ENCODE measurements at places on chromosomes 5 and 9. TPM values are rescaled to one million over a fixed set of nuclear protein-coding genes. Genes with fewer than 3 reads are reported as not detected.

DNA sequence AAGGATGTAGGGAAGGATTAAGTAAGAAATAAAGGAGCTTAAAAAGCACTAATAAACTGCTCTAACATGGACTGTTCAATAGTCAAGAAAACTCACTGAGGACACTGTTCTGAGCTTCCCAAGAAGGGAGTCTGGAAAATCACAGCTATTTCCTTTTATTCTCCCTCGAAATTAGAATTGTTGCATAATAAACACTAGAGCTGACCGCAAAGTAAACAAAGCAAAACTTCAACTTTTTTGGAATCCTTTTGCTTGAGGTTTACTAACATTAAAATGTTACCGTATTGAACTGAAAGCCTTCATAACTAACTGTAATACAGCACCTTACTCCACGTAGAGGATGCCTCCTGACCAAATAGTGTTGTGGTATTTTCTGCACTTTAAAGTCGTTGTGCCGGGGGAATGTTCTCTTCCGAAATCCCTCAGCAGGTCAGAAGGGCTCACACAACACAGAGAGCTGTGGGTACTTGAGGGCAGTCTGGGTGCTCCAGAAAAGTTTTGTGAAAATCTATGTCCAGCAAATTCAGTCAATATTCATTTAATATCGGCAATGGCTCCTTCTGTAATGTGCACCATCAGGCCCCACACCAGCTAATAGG, 59.2 kb downstream of the TTLL11 start:
- no peak for DNase-seq

DNA sequence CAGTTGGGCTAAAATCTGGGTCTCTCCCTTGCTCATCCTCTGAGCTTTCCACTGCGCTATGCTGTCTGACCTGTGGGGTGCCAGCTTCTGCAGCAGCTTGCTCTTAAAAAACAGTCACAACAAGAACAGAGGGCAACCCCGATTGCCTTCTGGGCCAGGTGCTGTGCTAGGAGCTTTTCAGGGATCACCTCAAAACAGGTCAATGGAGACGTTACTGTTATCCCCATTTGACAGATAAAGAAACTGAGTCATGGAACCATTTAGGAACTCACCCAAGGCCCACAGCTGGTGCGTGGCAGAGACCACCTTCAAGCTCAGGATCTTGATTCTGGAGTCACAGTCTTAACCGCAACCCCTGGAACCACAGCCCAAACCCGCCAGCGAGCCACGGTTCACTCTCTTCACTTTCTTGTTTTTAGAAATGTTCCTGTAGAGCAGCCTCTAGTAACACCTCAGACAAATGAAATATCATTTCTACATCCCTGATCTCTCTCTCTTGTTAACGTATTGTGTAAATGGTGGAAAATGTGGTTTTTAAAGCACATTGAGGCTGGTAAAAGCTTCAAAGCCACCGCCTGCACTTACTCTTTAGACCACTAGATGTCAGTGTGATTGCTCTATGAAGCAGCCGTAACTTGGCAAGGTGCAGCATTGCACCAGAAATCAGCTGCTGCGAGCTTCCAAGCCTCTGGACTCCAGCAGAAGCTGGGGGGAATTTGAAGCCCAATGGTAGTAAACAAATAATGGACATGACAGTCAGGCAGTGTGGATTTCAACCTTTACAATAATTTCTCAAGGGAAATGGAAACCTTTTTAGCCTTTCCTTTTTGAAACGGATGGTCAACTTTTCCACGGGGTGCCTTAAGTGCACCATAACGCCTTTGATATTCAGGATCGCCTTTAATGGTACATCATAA, 1.7 kb downstream of the FYB1 start:
- DNase-seq: peak; percentile 80

GRCh38 chr9:123687246-123687751, 242.6 kb downstream of the DENND1A start:
- DNase-seq: peak; percentile 56

GRCh38 chr9:70468291-70468690, 53.8 kb upstream of the KLF9 start:
- no peak for DNase-seq

GRCh38 chr9:4144869-4145268, 155.0 kb downstream of the GLIS3 start:
- DNase-seq: no peak

DNA sequence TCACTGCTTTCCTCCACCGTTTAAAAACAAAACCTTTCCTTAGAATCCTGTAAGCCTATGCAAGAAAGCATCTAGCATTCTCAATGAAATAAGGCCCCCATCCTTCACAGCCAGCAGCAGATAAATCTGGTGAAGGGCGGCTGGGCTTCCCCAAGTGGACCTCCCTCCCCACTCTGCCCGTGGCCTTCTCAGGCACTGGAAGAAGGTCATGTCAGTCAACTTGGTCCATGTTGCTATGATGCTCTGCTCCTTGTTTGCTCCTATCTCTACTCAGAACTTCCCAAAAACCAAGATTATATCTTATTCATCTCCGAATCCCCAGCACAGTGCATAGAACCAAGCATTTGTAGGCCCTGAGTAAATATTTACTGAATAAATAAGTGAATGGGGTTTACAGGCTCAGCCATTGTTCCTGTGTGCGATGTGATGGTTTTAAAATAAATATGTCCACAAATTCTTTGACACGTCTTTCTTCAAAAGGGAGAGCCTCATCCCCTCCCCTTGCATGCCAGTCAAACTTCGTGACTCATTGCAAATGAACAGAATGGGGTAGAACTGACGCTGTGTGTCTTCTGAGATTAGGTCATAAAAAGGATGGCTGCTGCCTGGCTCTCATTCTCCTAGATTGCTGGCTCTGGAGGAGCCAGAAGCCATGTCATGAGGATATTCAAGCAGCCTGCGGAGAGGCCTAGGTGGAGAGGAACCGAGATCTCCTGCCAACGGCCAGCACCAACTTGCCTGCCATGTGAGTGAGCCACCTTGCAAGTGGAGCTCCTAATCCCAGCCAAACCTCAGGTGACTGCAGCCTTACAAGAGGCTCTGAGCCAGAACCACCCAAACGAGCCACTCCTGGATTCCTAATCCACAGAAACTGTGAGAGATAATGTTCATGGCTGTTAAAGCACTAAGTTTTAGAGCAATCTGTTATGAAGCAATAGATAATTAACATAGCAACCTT, 70.5 kb downstream of the MED27 start:
- DNase-seq: no peak

DNA sequence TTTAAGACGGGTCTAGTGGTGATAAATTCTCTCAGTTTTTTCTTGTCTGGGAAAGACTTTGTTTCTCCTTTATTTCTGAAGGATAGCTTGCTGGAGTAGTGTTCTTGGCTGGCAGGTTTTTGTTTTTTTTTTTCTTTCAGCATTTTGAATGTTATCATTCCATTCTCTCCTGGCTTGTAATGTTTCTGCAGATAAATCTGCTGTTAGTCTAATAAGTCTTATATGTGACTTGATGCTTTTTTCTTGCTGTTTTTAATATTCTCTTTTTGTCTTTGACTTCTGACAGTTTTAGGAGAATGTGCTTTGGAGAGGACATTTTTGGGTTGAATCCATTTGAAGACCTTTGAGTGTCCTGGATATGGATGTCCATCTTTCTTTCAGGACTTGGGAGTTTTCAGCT, 16.0 kb downstream of the HSD17B4 start:
- DNase-seq: no peak

DNA sequence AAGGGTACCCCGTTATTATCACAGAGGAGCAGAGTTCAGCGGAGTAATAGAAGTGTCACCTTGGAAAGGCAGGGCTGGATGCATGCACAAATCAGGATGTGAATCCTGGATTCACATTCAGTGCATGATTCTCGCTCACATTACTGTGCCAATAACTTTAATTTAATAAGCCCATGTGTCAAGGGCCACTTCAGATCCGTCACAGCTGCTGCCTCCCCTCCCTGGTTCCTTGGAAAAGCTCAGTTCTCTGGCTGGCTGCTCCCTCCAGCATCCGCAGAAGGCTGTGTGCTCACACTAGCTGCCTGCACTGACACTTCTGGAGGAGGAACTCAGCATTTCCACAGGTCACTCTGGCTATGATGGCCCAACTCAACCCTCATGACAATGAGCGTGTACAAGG, 256.8 kb upstream of the ADAMTS16 start:
- peak; percentile 43 for DNase-seq

GRCh38 chr9:69218166-69218565, 44.1 kb downstream of the TJP2 start:
- DNase-seq: no peak

DNA sequence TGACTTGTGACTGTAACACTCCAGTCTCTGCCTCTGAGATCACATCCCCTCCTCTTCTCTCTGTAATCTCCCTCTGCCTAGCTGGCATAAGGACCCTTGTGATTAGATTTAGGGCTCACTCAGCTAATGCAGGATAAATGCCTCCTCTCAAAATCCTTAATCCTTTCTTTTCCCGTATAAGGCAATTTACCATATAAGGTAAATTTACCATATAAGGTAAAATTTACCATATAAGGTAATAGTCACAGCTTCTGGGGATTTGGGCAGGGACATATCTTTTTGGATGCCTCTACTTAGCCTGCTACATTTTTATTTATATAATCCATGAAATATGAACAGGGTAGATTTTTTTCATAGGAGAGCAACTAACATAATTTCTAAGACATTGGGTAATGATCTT, 318.0 kb upstream of the PUM3 start:
- DNase-seq: no peak

GRCh38 chr9:32644698-32645097, 9.2 kb upstream of the TAF1L start:
- DNase-seq: no peak

DNA sequence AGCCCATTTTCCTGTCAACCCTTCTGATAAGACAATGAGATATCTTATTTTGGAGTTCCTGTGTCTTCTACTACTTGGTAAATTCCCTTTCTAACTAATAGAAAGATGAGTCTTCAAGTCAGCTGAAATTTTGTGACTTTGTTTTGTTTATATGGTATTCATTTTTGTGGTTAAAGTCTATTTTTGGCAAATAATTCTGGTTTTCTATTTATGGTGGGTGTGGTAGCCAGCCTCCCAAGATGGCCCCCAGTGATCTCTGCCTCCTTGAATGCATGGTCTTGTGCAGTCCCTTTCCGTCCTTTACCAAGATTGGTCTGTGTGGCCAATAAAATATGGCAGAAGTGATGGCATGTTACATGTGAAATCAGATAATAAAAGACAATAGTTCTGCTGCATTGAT, 91.5 kb downstream of the NR3C1 start:
- no peak for DNase-seq

GRCh38 chr5:179759581-179760551, 27.2 kb downstream of the MAML1 start:
- no peak for DNase-seq

DNA sequence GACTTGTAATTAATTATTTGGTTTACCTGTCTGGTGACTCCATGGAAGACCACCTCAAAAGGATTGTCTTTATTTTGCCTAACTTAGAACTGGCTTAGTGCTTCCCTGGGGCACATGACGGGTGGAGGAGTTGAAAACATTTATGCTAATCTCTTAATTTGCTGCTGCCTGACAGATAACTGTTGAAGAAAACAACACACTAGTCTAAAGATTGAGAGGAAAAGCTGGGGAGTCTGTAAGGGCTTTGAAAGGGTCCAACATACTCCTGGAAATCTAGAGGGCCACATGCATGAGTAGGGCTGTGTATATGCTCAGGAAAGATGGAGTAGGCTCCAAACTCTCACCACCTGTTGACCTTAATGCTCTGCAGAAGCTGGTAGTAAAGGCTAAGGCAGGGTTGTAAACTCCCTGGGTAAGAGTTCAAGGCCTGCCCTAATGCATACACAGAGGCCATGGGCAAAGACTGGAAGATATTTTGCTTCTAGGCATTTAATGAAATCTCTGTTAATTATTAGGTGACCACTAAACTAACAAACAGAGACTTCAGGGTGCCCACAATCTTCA, 40.7 kb downstream of the NR3C1 start:
- DNase-seq: no peak

- no peak for DNase-seq
Measured at GRCh38 chr9:17936365-17936764, 357.5 kb downstream of the SH3GL2 start.

Gene ADAMTS6
- 3.2 TPM for polyA plus RNA-seq

Gene LHX3
- not detected for polyA plus RNA-seq

Gene OR4F3
- not detected for polyA plus RNA-seq

Gene ANAPC2
- 42.9 TPM for polyA plus RNA-seq

Gene SGCD
- polyA plus RNA-seq: 4.0 TPM

Gene DNAJB5
- 9.3 TPM for polyA plus RNA-seq

Gene LCP2
- 3.9 TPM for polyA plus RNA-seq

Gene MLLT3
- 32.4 TPM for polyA plus RNA-seq

Gene PTGR1
- polyA plus RNA-seq: 278 TPM

Measured in left kidney (tissue), 8 donors.